NCI-H1417 treated with DMSO at 0.1 percent for 48 hours (cell line): ENCODE measurements at places on chromosomes 7 and 10.

DNA sequence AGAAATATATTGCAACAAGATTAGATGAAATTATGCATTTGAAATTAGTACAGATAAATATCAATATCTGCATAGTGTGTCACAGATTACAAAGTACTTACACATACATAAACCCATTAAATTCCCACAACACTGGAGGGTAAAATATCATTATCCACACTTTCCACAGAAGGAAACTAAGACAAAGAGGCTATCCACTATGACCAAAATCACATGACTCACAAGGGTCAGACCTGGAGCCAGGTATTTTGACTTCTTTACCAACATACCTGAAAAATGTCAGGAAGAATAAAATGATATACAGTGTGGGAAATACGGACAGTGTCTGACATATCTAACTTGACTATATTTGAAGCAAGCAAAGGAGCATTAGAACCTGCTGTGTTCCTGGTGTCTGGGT, 34.1 kb downstream of the HYCC1 start:
- no peak for DNase-seq

GRCh38 chr10:73357166-73357565, 1.5 kb downstream of the CFAP70 start:
- no peak for DNase-seq

DNA sequence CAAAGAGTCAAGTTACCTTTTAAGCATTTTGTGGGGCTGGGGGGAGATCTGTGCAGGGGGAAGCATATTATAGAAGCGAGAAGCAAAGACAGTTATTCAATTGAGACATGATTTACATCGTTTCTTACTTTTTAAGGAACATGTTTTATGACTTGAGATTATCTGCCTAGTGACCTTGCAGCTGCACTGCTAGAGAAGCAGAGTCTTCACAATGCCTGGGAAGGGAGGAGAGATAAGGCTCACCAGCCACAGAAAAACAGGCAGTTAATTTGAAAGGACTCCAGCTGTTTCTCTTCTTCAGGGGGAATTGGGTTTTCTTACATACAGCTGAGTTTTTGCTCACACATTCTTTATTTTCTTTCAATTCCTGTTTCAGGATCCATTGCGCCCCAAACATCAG, 31.0 kb downstream of the PHYH start:
- DNase-seq: no peak

DNA sequence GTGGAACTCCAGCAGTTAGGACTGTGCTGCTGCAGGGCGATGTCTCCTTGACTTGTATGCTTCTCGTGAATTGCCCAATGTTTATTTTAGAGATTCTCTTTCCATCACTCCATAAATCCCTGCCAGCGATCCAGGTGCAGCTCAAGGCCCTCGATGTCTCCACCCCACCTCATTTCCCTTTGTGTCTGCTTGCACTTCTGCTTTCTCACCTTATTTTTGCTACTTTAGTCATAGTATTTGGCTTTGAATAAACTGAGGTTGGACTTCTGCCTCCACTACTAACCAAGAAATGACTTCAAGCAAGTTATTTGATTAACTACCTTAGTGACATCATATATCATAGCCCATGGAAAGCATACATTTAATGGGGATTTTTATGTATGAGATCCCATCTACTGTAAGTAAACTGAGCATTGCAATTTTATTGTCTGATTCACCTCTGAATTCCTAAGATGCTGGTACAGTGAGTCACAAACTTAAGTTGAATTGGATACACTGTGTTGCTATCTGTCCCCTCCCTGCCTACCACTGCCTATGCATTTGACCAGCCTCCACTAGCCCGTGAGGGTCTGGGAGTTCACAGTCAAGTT, 255.8 kb downstream of the ABCA13 start:
- DNase-seq: no peak

DNA sequence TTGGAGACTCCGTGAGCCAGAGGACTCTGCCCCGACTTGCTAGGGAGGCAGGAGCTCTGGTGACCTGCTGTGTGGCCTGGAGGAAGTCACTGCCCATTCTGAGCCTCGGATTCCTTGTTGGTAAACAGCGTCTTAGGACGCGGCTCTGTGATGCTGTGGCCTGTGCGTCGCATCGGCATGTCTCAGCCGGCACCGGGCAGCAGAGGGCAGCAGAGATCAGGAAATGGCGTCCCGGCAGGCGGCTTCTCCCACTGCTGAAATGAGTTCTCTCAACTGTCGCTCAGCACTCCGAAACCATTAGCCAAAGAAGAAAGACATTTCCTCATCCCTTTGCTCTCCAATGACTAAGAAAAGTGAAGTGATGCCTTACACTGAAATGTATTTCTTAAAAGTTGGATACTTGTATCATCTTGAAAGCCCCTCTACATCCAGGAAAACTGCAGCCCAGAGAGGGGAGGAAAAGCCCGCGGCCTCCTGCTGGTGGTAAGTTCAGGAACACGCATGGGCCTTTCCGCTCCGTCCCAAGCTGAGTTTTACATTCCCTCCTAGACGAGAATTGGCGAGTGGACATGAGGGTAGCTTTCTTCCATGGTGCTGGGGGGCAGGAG, 91.7 kb downstream of the WDR11 start:
- DNase-seq: no peak

DNA sequence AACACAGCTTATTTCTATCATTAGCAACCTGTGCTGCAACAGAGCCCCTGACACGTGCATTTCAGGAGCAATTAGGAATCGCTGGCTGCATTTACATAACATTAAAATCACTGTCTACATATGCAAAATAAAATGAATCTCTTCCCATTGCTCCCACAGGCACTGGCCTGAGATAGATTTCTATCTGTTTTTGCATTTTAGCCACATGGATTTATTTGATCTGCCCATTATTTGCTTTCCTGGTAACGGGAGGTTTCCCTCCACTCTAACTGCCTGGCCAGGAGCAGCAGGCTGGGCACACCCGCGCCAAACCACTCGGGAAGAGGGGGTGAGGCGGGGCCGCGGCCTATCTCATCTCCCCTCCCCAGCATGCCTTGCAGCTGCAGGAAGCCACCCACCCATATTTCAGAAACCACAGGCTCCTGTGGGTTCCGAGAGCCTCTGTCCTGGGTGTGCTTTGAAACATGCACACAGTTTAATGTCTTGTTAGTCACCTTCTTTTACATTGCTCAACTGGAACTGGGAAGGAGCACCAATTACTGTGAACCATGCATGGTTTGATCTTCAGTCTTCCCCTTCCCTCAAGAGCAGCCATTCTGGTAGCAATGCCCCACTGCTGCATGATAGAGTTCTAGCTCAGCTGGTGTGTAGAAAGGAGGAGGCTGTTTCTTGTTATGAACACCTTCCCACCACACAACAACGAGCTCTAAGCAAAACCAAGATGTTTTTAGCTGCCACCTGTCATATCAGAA, 37.7 kb upstream of the IKZF1 start:
- DNase-seq: no peak

GRCh38 chr10:14507176-14507575, 176.5 kb upstream of the FRMD4A start:
- no peak for DNase-seq

- no peak for DNase-seq
Measured at GRCh38 chr10:122727426-122727825, 27.8 kb upstream of the C10orf120 start.

GRCh38 chr7:156219307-156220077, 407.2 kb upstream of the SHH start:
- DNase-seq: no peak

DNA sequence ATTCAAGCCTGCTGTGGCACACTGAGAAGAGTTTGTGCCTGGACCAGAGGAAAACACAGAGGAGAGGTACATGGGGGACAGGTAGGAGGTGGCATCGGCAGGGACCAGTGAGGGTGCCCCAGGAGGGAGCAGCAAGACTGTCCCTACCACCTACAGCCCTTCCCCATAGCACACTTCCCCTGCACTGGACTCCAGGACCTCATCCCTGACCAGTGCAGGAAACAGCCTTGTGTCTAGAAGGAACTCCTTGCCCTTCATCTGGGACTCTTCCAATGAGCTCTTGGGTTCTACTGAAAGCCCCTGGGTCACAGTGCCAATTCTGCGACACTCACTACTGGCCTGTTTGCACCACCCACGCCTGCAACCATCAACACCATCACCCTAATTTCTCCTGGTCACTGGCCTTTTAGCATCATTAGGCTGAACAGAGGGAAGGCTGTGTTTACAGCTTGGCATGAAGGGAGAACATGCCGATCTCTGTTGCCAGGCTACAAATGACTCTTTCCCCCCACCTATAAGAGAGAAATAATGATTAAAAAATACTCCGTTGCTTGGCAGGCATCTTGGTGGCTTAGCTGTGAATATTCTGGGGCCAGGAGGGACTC, 371.9 kb upstream of the ZMIZ1 start:
- no peak for DNase-seq

GRCh38 chr7:116176226-116176625, 34.1 kb upstream of the TES start:
- DNase-seq: no peak

DNA sequence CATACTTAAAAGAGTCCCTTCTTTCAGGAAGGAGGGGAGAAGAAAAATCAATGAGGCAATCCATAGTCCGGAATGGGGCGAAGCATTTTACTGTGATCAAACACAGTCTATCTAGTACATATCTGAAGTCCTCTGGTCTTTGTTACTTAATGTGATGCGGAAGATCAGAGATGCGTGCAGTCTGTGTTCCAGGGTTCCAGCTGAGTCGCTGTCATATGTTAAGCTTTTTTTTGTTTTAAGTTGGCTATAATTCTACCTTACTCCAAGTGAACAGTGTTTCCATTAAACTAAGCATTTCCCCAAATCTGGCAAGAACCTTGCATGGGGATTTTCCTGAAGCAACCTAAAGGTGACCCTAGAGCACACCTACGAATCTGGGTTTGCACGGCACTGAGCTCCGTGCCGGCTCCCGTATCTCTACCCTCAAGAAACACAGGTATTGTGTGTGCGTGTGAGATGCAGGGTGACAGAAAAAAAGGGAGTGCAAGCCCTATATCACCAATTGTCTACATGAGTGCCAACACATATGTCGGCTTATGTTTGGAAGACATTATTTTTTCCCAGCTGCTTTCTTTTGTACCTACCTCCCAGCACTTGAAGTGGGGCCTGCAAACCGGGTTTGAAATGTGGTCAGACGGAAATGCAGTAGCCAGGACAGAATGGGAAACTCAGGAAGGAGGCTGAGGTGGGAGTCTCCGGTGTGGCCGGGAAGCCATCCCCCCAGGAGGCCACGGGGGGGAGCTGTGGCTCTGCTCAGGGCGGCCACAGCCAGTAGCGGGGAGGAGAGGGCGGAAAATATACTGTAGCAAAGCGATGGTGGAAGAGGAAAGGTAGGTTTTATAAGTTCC, 435.8 kb upstream of the MGMT start:
- no peak for DNase-seq

DNA sequence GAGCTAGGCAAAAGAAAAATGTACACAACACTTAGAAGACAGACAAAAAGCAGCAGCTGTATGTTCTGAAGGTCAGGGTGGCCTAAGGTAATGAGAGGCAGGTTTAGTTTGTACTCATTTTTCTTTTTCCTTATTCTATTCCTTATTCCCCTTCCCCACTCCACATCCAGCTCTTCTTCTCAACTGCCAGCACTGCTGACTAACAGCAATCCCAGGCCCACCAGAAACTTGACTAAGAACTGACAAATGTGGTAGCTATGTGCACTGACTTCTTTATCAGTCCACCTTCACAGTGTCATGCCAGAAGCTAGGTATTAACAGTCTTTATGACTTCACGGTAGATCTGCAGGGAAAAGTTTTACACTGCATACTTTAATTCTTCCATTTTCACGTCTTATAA, 6.1 kb downstream of the COPG2 start:
- DNase-seq: no peak

DNA sequence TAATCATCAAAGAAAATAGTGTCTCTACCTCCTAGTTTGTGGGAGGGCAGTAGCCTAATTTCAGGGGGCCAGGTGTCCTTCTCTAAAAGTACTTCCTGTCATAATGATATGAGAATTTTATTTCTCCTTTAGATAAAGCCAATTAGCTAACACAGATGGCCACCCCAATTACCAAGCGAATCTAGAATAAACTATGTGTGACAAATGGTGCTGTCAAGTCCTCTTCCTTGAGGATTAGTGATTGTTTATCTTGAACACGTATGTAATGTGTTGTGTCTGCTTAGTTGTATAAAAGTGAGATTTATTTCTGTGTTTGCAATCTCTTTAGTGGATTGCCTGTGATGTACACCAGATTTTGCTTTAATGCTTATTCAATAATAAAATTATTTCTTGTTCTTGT, 1120.0 kb downstream of the SORCS1 start:
- no peak for DNase-seq
